ENCODE measurements at places on chromosomes 12 and 14.
A peak's percentile ranks its signal among the peaks of the same experiment; 100 is the strongest.

- no peak for DNase-seq
Measured at GRCh38 chr12:4243091-4243490, 30.5 kb upstream of the CCND2 start.

- no peak for DNase-seq
Measured at GRCh38 chr12:80056232-80056631, 43.1 kb upstream of the OTOGL start.

DNA sequence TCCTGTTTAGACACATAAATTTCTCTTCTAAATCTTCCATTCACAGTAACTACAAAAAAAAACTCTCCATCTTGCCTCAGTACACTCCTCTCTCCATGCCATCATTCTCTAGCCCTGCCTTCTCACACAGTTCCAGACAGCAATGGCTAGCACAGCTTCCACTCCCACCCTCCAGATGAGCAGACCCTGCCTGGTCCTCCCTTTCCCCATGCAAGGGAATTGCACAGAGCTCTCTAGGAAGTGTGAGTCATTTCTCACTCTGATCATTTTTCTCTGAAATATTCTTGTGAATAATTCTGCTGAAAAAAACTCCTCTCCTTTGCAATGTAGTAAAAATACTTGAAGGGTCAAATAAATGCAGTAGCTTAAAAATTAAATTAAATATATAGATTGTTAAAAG, 170.6 kb downstream of the BMP4 start:
- DNase-seq: no peak

DNA sequence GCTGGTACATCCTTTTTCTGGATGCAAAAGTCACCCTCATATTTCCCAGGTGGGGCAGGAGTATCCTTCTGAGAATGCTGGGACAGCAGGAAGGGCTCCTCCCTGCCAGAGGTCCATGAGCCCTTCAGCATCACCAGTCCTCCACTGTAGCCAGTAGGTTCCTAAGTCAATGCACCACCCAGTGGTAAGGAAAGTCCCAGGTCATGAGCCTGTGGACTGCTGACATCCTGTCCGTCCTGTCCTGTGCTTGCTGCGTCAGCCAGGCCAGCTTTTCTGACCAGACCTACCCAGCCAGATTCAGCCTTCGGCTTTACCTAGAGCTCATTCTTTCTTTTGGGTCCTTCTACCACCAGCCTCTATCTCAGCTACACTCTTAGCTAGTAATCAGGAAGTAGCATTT, 23.0 kb upstream of the ACTN1 start:
- no peak for DNase-seq

DNA sequence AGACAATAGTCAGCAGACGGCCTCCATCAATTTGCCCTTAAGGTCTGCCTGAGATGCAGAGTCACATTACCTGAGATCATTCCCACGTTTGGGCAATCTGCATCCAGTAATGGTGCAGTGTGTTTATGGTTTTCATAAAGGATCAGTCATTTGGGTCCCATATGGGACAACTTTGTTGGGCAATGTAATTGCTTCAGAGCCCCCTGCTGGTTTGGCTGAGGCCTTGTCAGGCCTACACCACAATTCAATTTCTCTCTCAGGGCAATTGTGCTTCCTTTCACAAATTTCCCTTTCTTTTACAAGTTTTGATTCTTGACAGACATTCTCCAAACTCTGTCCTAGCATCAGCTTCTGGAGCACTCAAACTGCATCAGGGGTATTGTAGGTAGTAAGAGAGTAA, 191.2 kb upstream of the SSTR1 start:
- no peak for DNase-seq

GRCh38 chr12:56029666-56030293, 8.9 kb downstream of the IKZF4 start:
- peak; percentile 39 for DNase-seq

- no peak for DNase-seq
Measured at GRCh38 chr12:94767956-94768355, 117.6 kb upstream of the TMCC3 start.

DNA sequence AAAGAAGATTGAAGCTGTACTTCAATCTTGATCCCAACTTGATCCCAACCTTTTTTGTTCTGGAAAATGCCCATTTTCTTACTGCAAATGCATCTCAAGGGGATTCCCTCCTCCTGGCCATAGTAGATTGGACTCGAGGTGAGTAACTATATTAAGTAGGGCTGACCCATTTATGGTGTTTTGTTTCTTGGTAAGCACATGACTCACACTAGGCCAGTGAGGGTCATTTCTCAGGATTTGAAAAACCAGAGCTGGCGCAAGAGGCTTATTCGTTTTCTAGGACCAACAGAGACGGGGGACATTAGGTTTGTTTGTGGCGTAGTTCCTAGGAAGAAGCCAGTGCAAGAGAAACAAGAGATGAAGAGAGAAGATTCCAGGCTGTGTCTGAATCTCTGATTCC, 51.4 kb downstream of the MRPL42 start:
- no peak for DNase-seq

- no peak for DNase-seq
Measured at GRCh38 chr12:24044941-24045703, 95.7 kb upstream of the SOX5 start.

DNA sequence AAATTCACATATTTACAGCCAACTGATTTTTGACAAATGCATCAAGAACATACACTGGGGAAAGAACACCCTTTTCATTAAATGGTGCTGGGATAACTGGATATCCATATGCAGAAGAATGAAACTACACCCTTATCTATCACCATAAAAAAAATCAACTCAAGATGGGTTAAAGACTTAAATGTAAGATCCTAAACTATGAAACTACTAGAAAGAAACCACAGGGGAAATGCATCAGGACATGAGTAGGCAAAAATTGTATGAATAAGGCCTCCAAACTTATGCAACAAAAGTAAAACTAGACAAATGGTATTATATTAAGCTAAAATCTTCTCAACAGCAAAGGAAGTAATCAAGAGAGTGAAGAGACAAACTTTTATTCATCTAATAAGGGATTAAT, 242.6 kb downstream of the CPNE8 start:
- no peak for DNase-seq

DNA sequence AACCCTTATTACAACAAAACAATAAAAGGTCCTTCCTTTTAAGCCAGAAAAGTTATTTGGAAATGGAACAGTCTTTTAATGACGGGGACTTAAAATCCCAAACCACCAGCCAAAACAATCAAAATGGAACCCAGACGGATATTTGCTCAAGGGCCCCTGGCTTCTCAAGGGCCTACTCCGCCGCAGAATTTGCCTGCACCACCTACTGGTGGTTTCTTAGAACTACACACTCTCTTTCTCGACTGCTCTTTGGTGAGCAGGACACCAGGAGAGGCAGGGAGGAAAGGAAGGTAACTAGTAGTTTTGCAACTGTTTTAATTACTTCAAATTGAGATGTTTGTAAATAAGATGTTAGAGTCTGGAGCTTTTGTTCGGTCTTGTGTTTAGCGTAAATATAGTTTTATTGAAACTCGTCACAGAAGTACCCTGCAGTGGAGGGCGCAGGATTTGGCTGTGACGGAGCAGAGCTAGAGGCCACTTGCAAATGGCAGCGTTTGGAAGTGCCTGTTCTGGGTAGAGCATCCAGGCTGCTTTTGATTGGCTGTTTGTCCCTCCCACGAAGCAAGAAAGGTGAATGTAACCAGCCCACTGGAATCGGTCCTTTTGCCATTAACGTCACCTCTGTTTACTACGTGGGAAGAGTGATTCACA, 238.5 kb downstream of the CACNA1C start:
- DNase-seq: peak; percentile 80

GRCh38 chr12:61251076-61251475, 1009.1 kb upstream of the USP15 start:
- DNase-seq: no peak

DNA sequence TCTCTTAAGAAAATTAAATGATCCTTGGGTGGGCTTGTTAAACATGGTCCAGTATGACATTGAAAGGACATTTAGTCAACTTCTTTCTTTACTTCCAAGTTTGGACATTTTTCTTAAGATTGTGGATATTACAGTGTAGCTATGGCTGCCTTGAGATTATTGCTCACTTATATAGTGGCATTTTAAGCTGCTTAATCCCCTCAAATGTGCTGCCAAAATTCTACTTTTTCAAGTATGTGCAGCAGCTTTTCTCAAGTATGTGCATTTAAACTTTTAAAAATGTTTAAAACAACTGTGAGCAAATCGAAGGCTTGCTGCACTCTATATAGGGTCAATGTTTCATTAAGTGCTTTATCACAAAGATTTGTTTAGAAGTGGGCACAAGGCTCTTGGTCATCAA, 7.4 kb downstream of the TXNRD1 start:
- no peak for DNase-seq

GRCh38 chr14:87049950-87050349, 943.0 kb downstream of the GALC start:
- DNase-seq: no peak

DNA sequence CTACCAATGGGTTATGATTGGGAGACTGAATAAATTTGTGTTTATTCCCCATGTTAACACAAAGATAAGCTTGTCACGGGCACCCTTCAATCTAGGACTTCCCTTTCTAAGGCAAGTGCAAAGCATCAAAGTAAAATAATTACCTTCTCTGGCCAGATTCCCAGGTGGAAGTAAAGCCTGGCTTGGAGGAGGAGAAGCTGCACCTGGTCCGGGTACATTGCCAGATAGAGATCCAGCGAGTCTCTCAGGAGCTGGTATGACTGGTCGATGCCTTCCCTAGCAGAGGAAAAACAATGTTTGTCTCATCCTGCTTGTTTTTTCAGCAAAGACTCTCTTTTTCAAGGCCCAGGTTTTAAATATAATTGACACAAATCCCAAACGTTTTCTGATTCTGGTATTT, 24.9 kb downstream of the FBXO21 start:
- no peak for DNase-seq

DNA sequence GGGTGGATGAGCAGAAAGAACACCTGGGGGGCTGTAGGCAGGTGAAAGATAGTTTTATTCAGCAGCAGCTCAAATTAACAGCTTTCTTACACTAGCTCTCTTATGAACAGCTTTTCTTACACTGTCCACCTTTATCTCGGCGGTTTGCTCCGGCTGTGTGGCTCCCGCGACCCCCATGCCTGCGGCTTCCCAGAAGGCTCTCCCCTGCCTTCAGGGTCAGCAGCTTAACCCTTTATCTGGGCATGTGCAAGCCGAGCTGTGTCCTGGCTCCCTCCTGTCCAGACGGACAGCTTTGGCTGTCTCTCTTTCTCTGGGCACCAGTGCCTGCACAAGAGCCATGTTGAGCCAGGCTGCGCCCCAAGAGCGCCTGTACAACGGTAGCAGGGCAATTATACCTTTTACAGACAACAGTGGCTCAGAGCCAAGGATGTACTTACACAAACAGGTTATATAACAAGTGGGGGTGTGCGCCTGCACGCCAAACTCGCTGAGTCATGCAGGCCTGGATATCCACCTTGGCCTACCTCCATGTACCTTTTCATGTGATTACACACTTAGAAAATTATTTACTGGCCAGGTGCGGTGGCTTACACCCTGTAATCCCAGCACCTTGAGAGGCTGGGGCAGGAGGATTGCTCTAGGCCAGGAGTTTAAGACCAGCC, 28.5 kb upstream of the KLHL42 start:
- no peak for DNase-seq

- DNase-seq: no peak
Measured at GRCh38 chr14:35189422-35189821, 67.1 kb downstream of the PRORP start.

DNA sequence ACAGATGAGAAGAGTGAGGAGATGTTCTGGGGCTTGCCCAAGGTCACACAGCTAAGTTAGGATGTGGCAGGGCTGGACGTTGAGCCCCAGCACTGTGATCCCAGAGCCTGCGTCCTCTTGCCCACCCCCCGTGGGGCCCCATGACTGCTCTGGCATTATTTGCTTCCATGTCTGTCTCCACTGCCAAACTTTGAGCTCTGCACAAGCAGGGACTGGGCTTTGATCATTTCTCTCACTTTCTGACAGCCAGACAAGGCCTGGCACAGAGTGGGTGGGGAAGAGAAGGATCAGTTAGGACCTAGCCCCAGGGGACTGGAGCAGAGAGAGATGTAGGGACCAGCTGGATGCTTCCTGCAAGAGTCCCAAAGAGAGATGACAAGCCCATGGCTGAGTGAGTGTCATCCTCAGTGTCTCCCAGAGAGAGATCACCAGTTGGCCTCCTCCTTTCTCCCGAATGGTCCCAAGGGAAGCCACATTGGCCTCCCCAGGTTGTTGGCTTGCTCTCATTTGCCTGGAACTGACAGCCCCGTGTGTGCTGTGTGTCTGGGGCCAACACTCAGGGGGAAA, 126.7 kb upstream of the PWP1 start:
- DNase-seq: no peak

GRCh38 chr12:26017484-26018211, 59.2 kb downstream of the RASSF8 start:
- no peak for DNase-seq

DNA sequence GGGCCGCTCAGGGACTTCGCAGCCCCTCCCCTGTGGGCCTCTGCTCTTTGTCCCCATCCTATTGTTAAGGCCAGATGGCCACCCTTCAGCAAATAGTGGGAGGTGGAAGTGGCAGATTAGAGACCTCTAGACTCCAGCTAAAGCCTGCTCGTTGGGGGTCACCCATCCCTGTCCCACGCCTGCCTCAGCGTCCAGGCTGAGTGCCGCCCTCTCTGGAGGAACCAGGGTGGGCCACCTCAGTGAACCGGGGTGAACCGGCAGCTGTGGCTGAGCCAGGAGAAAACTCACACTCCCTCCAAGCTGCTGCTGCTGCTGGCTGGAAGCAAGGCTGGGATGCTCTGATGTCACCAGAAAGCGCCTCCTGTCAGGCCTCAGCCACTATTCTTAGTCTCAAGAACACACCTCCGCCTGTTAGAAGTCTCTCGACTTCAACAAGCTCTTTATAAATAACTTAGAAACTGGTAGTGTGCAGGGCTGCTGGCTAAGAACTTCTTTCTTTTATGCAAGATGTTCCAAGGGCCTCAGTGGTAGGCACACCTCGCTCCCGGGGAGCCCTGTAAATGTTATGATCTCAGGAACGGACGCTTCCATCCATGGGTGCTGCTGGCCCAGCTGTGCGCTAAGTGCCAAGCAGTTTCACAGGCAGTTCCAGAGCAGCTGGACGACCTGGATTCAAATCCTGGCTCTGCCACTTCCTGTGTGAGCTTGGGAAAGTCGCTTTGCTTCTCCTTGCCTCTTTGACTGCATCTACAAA, 19.8 kb upstream of the TESC start:
- DNase-seq: no peak

GRCh38 chr12:93991829-93992461, 156.4 kb upstream of the PLXNC1 start:
- DNase-seq: no peak

- DNase-seq: no peak
Measured at GRCh38 chr12:108305991-108306501, 33.1 kb downstream of the CMKLR1 start.

Measured in germinal center (tissue), 1 donor.